ENCODE measurements at places on chromosomes 12 and 14.
A peak's percentile ranks its signal among the peaks of the same experiment; 100 is the strongest.

DNA sequence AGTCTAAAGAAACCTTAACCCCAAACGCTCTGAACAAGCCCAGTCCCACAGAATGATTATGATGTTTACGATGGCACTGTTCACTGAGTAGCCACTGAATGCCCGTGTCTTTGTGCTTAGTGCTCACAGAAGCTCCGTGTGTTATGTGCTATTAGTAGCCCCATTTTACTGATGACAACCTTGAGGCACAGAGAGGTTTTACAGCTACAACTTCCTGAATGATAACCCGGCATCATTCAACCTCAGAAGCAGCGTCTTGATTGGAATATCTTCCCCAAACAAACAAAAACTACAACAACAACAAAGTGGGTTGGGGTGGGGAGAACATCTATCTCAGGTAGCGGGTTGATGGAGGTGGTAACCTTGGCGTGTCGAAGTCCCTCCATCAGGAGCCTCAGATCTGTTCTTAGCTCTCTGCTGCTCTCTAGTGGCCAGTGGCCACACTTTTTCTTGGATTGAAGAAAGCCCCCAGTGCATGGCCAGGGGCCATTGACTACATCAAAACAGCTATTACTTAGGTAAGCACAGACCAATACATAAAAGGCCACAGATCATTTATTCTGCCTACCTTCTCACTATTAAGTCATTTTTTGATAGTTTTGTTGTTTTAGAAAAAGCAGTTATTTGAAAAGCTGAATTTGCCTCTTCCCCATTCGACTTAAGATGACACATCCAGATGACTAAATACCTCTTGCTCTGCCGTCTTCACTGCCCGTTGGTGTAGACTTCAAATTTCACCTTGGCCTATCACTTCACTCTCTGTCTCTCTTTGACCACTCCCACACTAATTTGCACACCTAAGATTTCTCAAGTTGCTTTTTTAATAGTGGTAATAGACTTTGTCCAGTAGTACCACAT is 376.9 kb downstream of the GALC start:
- peak; percentile 59 for DNase-seq

- DNase-seq, result no peak
Observed at GRCh38 chr12:70418101-70418500, 52.0 kb downstream of the KCNMB4 start.

- DNase-seq, result no peak
Observed at GRCh38 chr14:72665259-72665658, 228.6 kb downstream of the DPF3 start.

DNA sequence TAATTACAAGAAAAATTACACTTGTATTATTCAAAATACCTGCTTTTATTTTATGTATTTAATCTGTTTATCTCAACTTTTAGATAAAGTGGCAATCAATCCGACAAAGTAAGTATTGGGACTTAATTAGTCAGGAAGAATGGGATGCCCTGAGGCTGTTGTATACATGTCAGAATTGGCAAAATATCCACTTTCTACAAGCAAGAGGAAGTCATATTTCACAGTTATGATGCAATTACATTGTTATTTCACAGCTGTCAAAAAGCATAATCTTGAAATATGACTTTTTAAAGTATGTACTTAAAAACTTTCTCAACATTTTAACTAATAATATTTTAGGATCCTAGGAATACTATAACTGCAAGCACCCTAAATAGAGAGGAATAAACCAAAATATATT is 357.1 kb upstream of the MGAT4C start:
- peak; percentile 9 for DNase-seq

Measured in NCI-H460 (cell line).